Stromal cell of bone marrow (primary cell): ENCODE measurements at places on chromosomes 2 and 18.
A peak's percentile ranks its signal among the peaks of the same experiment; 100 is the strongest.

GRCh38 chr18:26470011-26470637, 78.2 kb downstream of the KCTD1 start:
- no peak for DNase-seq

DNA sequence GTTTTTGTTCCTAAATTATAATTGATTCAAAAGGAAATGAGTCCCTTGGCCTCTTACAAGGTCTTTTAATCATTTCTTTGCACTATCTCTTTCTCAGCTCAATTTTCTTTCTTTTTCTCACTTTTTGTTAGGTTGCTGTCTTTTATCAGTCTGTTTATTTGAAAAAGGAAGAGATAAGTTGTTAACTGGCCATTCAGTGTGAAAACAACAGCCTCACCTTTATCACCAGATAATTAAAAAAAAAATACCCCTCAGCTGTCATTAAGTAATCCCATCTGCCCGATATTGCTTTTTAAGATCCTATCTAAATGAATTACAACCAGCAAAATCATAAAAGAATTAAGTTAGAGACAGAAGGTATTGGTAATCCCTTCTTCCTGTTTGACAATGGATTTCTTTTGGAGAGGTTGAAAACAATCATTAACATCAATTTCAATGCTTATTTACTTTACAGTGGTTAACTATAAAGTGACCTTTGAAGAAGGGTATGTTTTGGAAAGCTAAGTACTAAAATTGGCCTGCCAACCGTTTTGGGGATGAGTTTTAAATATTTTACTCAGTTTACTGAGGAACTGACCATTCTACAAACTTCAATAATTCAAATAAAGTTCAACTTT, 104.9 kb downstream of the TGIF1 start:
- no peak for DNase-seq

DNA sequence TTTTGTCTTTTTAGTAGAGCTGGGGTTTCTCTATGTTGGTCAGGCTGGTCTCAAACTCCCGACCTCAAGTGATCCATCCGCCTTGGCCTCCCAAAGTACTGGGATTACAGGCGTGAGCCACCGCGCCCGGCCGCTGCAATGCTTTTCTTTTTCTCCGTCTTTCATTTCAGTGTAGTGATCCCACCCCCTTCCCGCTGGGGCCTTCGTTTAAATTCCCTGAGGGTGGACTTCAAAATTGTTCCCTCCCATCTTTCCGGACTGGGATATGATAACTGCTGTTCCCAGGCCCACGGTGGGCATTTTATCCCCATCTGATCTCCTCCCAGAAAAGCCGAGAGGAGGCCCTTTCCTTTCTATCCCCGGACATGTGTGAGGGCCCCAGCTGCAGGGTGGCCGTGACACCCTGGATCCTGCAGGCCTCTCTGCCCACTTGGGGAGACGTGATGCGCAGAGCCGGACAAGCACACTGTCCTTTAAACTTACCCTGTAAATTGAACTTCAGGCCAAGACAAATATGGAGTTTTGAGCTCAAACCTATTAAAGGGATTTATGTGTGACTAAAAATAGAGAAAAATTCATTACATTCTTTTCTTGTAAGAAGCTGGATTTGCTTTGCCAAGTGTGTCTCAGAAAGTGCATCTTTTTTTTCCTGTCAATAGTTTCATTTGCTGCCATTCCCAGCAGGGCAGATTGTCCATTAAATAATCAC, 54.5 kb upstream of the AFF3 start:
- DNase-seq: peak; percentile 15

DNA sequence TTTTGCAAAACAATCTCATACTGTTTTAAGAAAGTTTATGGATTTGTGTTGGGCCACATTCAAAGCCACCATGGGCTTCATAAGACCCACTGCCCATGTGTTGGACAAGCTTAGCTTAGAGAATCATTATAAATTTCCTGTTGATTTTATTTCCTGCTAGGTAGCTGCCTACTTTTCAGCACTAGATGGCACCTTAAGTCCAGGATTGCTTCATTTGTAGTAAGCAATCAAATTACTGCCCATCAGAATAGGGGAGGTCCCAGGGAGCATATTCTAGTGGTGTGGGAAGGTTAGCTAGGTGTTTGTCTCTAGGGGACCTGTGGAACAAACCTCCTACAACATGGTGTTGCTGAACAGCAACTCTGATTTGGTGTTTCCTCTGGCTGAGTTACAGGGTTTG, 11.0 kb upstream of the DCDC2C start:
- peak; percentile 0 for DNase-seq

GRCh38 chr2:19352946-19353720, 5.3 kb downstream of the OSR1 start:
- no peak for DNase-seq

GRCh38 chr2:220512419-220512818, 885.0 kb downstream of the SLC4A3 start:
- DNase-seq: no peak

- no peak for DNase-seq
Observed at GRCh38 chr2:240704651-240705050, 13.0 kb downstream of the AQP12A start.

GRCh38 chr2:239202836-239203235, 198.0 kb downstream of the HDAC4 start:
- DNase-seq: no peak

- DNase-seq: no peak
Observed at GRCh38 chr2:128451084-128452023, 132.7 kb upstream of the HS6ST1 start.

- no peak for DNase-seq
Observed at GRCh38 chr18:6948281-6949055, 169.1 kb downstream of the LAMA1 start.
